ENCODE measurements at places on chromosomes 2 and 18. TPM values are rescaled to one million over a fixed set of nuclear protein-coding genes. Genes with fewer than 3 reads are reported as not detected.
A peak's percentile ranks its signal among the peaks of the same experiment; 100 is the strongest.

- DNase-seq: peak; percentile 7
These were observed 329.5 kb upstream of the CHAC2 start for GRCh38 chr2:53438100-53438499.

- no peak for DNase-seq
These were observed 413.8 kb upstream of the LINC00305 start for GRCh38 chr18:64562651-64563050.

DNA sequence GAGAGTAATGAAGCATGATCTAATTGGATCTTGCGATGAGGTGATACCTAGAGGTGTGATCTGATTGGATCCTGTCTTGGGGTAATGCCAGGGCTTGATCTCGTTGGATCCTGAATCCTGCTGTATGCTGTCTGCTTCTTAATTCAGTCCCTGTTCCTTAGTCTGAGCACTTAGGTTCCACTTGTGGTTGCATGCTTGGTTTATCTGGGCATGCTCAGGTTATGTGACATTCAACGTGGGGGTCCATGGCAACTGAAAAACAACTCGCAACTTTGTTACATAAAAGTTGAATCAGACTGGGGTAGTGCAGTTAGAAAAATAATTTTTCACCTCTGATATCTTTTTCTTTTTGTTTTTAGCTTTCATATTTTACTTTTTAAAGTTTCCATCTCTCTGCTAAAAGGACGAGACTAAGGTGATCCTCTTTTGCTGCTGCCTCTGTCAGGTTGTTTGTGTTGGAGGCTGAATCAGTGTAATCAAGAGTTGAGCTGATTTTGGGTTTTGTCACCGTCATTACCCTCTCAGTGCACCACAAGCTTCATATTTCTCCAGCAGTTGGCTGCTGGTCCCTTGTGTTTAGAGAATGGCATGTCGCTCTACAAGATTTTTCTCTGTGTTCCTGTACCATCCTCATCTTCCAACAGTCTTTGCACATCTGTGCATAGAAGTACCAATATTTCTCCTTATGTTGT is 67.9 kb downstream of the NCOA1 start:
- DNase-seq: no peak

GRCh38 chr2:227472265-227473121 is 537 bp downstream of the AGFG1 start:
- DNase-seq: peak; percentile 33

- DNase-seq: peak; percentile 7
These were observed 745.0 kb downstream of the CBLN2 start for GRCh38 chr18:71798986-71799673.

GRCh38 chr2:11903085-11903606 is 156.7 kb downstream of the LPIN1 start:
- DNase-seq: no peak

The FARSB gene
- polyA plus RNA-seq: 24.9 TPM

The CHRNG gene
- polyA plus RNA-seq: 516 TPM
